ENCODE measurements at places on chromosomes 4 and X.
A peak's percentile ranks its signal among the peaks of the same experiment; 100 is the strongest.

GRCh38 chr4:86272669-86273068, 87.2 kb downstream of the MAPK10 start:
- no peak for DNase-seq

- DNase-seq, result no peak
Measured at GRCh38 chr4:164753873-164754488, at the start of gene SMIM31. Gene SMIM31, plus strand, starts transcription at chr4:164754131. Its CDS starts 16,313 bp downstream, at chr4:164770444.

GRCh38 chr4:88297725-88298454, 13.5 kb upstream of the PPM1K start:
- no peak for DNase-seq

- DNase-seq, result no peak
Measured at GRCh38 chrX:133308499-133308897, 90.3 kb upstream of the TFDP3 start.

DNA sequence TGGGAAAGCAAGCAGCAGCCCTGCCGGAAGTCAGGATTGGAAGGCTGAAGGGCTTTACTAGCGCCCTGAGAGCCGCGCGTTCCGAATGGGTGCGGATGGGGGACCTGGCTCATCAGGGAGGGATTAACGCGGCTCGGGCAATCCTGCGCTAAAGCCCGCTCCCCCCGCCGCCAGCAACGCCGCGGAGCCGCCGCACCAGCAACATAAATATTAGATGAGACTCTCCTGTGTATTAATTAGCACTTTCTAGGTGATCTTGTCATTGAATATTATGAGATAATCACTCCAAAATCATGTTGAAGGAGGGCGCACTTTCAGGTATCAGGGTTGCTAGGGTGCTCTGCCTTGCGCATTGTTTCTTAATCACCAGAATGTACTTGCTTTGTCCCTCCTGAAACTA, 357.2 kb upstream of the FAM241A start:
- no peak for DNase-seq

- no peak for DNase-seq
Measured at GRCh38 chrX:13126775-13127174, 82.4 kb upstream of the FAM9C start.

- no peak for DNase-seq
Measured at GRCh38 chr4:61049018-61049417, 151.1 kb upstream of the ADGRL3 start.

DNA sequence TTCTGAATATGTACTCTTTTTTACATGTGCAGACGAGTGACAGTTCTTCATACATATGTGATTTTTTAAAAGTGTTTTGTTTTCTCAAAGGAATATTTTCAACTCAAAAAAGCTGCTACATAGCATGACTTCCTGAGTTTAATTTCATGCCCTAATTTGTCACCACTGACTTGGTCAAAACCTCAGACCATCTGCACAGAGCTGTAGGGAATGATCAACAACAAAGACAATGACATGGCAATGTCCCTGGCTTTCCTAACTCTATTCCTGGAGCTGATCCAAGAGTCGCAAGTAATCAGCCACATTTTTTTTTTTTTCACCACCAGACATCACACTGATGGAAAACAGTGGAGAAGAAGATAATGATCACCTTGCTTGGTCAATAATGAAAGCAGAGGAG, 97.7 kb downstream of the TMA16 start:
- DNase-seq, result no peak

- no peak for DNase-seq
Measured at GRCh38 chr4:141642711-141643110, 6.3 kb downstream of the IL15 start.

GRCh38 chr4:73727685-73728084, 12.7 kb upstream of the CXCL8 start:
- DNase-seq, result no peak

GRCh38 chr4:22625311-22625710, 67.4 kb upstream of the GBA3 start:
- DNase-seq, result no peak

- DNase-seq, result no peak
Measured at GRCh38 chr4:141241986-141242385, 21.3 kb downstream of the ZNF330 start.

DNA sequence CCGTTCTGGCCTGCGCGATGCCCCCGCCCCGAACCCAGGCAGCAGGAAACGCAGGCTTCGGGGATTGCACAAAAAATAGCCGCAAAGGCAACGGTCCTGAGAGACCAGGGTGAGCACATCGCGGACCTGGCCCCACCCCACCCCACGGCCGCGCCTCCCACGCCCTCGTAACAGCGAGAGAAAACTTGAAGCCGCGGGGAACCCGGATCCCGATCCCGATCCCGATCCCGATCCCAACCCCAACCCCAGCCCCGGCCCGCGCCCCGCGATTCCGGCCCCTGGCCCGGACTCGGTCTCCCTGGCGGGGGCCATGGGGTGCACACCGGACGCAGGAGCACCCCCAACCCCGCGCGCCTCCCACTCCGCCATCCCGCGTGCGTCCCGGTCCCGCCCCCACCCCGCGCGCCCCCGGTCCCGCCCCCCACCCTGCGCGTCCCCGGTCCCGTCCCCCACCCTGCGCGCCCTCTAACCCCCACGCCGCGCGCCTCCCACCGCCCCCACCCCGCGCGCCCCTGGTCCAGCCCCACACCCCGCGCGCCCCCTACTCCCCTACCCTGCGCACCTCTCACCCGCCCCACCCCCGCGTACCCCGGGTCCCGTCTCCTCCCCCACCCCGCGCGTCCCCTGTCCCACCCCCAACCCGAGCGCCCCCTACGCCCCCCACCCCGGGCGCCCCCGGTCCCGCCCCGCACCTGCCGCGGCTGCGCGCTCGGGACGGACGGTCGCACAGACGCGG, 29.0 kb downstream of the NOP14 start:
- DNase-seq, result peak; percentile 83

GRCh38 chrX:17027931-17028330, 81.5 kb downstream of the REPS2 start:
- no peak for DNase-seq

Data from activated effector memory CD4-positive, alpha-beta T cell treated with anti-CD3 and anti-CD28 coated beads, Interleukin-2, amount 50 U/mL, for 16 hours (primary cell).